ENCODE measurements at places on chromosomes 6 and 20.
A peak's percentile ranks its signal among the peaks of the same experiment; 100 is the strongest.

- no peak for DNase-seq
These were observed 22.7 kb downstream of the MCM8 start for GRCh38 chr20:5973172-5973571.

DNA sequence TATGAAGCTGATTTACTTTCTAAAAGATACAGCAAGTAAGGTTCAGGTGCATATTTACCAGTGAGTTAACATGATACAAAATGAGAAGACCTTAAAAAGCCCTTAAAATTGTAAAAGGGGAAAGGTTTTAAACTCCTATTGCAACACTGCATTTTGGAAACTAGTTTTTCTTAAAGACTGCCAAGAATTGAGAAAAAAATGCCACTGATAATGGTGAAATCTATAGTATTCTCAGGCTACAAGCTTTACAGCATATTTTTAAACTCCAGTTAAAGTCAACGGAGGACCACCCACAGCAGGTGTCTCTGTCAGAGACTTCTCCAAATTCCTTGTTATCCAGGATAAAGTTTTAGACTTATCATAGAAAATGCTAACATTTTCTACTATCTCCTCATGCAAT is 53.6 kb downstream of the ELOVL5 start:
- DNase-seq = no peak

GRCh38 chr6:90431576-90431975 is 134.9 kb upstream of the BACH2 start:
- DNase-seq = no peak

DNA sequence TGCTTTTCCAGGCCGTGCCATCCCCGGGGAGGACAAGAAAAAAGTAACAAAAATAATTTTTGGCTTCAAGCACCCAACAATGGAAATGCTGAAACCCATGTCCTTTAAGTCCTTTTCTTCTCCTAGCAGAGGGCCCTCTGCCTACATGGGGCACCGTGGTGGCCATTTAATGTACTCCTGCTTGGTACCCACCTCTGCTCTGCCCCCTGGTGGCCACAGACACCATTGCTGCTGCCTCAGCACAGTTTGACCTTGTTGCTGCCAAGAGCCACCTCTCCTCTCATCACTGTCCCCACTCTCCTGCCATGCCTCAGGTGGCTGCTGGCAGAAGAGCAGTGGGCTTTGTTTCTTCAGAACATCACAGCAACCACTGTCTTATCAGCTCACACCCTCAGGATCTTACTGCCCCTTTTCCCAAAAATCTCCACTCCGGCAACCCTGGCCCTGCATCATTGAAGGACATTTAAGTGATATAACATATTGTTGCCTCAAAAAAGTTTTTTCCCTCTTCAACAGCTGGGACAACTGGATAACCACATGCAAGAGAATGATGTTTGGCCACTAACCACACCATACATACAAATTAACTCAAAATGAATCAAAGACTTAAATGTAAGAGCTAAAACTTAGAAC is 12.9 kb upstream of the ARMC2 start:
- DNase-seq = peak; percentile 92

DNA sequence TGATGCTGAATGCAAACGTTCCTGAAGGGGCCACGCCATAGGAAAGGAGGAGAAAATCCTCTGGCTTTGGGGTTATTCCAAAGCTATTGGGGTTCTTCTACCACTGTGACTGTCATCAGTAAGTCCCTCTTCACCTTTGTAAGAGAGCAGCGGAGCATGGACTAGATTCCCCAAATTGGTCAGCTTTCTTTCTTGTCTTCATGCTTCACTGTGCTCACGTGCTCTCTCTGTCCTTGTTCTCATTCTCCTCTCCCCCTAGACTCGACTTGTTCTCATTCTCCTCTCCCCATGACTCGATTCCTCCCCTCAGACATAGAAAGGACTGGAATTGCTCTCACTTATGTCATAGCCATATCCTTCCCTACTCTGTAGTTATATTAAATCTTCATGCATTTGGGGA is 54.8 kb upstream of the ADGRG6 start:
- no peak for DNase-seq

GRCh38 chr6:9405369-9405768 is 970.0 kb upstream of the SLC35B3 start:
- DNase-seq = no peak

- DNase-seq = no peak
These were observed 663 bp upstream of the SMIM28 start for GRCh38 chr6:138377042-138377441.

DNA sequence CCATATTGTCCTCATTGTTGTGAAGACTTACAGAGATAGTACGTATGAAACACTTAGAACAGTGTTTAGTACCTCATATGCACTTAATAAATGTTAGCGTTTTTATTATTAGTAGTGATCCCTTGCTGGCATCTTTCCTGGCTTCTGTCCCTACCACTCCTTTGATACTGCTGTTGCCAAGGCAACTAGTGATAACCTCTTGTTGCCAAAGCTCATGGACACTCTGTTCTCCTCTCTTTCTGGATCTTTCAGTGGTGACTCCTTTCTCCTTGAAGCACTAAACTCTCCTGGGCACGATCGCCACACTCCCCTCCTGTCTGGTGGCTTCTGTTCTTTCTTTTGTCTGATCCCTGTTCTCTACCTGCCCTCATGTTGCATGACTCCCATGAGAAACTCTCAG is 83.5 kb downstream of the FOXO3 start:
- DNase-seq = no peak

DNA sequence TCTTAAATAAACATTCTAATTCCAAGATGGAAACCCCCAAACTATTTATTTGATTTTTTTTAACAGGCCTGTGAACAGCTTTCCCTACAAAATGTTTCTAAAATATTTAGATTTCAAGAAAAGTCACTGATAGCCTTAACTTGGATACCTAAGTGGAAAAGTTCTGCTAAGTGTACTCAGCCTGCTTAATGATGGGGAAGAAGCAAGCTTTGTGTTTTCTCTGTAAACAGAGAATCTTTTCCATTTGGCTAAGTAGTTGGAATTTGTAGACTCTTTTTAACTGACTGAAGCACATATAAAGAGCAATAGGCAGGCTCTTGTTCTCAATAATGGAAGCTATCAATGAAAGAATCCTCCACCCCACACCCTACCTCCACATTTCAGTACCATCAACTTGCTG is 108.2 kb downstream of the KIF6 start:
- DNase-seq = no peak
